ENCODE measurements at places on chromosomes 16 and 17. TPM values are rescaled to one million over a fixed set of nuclear protein-coding genes. Genes with fewer than 3 reads are reported as not detected.

The ALDH3A1 gene
- 0.31 TPM for total RNA-seq

The OTOP3 gene
- not detected for total RNA-seq

The G6PC1 gene
- total RNA-seq: not detected

The SP6 gene
- 0.16 TPM for total RNA-seq

The C16orf96 gene
- total RNA-seq: not detected

The ZNF287 gene
- total RNA-seq: 34.9 TPM

The FOXF1 gene
- 0.47 TPM for total RNA-seq

The SEZ6L2 gene
- 32.1 TPM for total RNA-seq

The PLCG2 gene
- 1.6 TPM for total RNA-seq

The RMI2 gene
- 4.1 TPM for total RNA-seq

The NSF gene
- 64.6 TPM for total RNA-seq

The CLEC18A gene
- total RNA-seq: not detected

The CES3 gene
- total RNA-seq: 0.78 TPM

The SPATA22 gene
- total RNA-seq: 0.78 TPM

The FBXO47 gene
- not detected for total RNA-seq

The HSF5 gene
- 0.16 TPM for total RNA-seq

The HID1 gene
- total RNA-seq: 13.7 TPM

Measured in occipital lobe (tissue), 3 donors.